Adrenal gland (tissue), 19 donors: ENCODE measurements at places on chromosomes 2 and 18. TPM values are rescaled to one million over a fixed set of nuclear protein-coding genes. Genes with fewer than 3 reads are reported as not detected.

Gene ABCG8
- 0.08 TPM for polyA plus RNA-seq

Gene PTCD3
- polyA plus RNA-seq = 120 TPM

Gene CHST9
- 0.18 TPM for polyA plus RNA-seq

Gene CFAP221
- polyA plus RNA-seq = 4.8 TPM

Gene GALR1
- polyA plus RNA-seq = 0.64 TPM

Gene PUM2
- polyA plus RNA-seq = 25.5 TPM

- no peaks in the 10 kb centered on the region for H3K36me3 ChIP-seq
- H3K27ac ChIP-seq = no peak overlapping the region
- H3K4me1 ChIP-seq = no peaks in the 10 kb centered on the region
- no peak overlapping the region for H3K4me3 ChIP-seq
- no peak for DNase-seq
- H3K27me3 ChIP-seq = no peaks in the 10 kb centered on the region
These were observed 248.6 kb upstream of the SIX2 start for GRCh38 chr2:45257820-45258219.

DNA sequence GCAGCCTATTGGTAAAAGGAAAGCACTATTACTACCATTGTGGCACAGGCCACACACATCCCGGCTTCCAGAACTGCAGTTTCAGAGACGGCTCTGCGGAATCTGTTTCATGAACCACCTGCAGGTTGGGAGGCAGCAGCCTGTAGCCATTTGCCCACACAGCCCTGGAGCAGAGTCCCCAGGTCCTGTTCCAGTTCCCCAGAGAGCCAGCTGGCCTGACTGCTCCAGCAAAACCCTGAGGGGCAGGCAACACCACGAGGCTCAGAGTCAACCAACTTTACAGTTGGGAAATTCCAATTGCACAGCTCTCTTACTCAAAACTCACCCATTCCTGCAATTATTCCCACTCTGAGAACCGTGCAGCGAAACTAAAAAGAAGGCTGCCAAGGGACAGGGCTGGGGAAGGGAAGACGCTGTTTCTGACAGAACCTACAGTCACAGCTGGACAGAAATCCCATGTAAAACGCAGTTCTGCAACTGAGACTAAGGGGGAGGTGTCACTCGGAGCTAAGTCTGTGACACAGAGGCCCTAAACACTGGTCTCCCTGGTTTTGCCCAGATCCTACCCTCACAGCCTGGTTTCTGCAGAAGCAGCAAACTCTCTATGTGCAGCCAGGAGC lies 219.4 kb downstream of the TMEM163 start:
- H3K27me3 ChIP-seq = no peaks in the 10 kb centered on the region
- no peaks in the 10 kb centered on the region for H3K36me3 ChIP-seq
- H3K4me1 ChIP-seq = no peaks in the 10 kb centered on the region

DNA sequence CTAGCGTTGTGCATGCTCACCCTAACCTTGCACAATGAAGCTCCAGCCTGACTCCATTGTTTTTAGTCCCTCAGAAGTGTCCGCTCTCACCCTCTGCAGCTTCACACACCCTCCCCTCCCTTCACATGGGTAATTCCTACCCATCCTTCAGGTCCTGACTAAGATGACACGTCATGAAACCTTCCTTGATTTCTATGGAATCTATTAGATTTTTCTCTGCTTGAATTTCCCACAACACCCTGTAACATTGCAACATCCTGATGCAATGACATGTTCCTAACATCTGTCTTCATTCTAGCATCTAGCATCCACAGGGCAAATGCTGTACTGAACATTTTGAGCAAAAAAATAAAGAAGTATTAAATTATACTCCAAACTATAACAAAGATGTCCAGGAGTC lies 77.0 kb upstream of the PID1 start:
- no peak overlapping the region for H3K4me3 ChIP-seq
- no peaks in the 10 kb centered on the region for H3K4me1 ChIP-seq
- no peak for DNase-seq
- no peaks in the 10 kb centered on the region for H3K36me3 ChIP-seq
- H3K27me3 ChIP-seq = no peaks in the 10 kb centered on the region

GRCh38 chr2:73070643-73071359 lies 711 bp downstream of the SFXN5 start:
- H3K4me1 ChIP-seq = peaks cover 21% of the 10 kb centered on the region
- H3K36me3 ChIP-seq = no peaks in the 10 kb centered on the region
- peak; percentile 43 for DNase-seq
- peak overlapping the region; percentile 61 for H3K4me3 ChIP-seq
- H3K27ac ChIP-seq = peak overlapping the region; percentile 88

DNA sequence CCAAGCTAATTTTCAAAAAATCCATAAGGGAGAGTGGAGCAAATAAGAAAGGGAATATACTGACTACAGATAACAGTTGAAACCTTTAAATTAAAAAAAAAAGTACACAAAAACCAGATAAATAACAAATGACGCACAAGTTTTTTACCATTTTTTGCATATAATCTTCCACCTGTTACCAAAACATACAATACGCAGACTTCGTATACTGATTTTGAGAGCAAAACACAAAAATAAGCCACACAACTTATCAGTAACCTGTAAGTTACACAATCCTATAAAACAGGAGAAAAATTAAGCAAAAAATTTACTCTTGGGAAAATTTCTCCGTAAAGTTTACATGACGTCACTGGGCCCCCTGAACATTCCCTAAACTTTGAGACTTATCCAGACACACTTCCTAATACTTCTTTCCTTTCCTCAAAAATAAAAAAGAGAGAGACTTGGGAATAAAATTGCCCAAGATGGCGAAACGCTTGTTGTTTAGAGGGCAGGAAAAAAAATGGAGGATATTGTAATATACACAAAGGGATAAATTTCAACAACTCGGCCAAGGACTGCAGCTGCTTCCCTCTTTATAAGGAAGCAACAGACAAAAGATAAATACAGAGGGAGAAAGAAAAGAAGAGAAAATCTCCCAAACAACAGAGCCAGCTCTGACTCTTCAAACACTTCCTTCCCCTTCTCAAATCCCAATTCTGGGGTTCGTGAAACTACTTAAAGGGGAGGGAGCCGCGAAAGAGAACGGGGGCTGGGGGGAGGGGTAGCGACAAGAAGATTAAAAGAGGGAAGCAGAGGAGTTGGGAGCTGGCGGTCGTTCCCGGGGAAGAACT lies 1.6 kb downstream of the BAZ2B start:
- H3K4me3 ChIP-seq = peak overlapping the region; percentile 84
- DNase-seq = no peak
- no peaks in the 10 kb centered on the region for H3K36me3 ChIP-seq
- H3K4me1 ChIP-seq = peaks cover 60% of the 10 kb centered on the region

GRCh38 chr2:216142540-216142939 lies 33.4 kb downstream of the XRCC5 start:
- H3K36me3 ChIP-seq = no peaks in the 10 kb centered on the region

- no peak overlapping the region for H3K27ac ChIP-seq
- no peaks in the 10 kb centered on the region for H3K27me3 ChIP-seq
- H3K4me3 ChIP-seq = no peak overlapping the region
- DNase-seq = no peak
- no peaks in the 10 kb centered on the region for H3K4me1 ChIP-seq
These were observed 9.6 kb upstream of the SCN9A start for GRCh38 chr2:166385313-166385712.

- no peak overlapping the region for H3K27ac ChIP-seq
- DNase-seq = no peak
- H3K27me3 ChIP-seq = no peaks in the 10 kb centered on the region
- H3K36me3 ChIP-seq = no peaks in the 10 kb centered on the region
These were observed 120.3 kb upstream of the UXS1 start for GRCh38 chr2:106314444-106314843.

DNA sequence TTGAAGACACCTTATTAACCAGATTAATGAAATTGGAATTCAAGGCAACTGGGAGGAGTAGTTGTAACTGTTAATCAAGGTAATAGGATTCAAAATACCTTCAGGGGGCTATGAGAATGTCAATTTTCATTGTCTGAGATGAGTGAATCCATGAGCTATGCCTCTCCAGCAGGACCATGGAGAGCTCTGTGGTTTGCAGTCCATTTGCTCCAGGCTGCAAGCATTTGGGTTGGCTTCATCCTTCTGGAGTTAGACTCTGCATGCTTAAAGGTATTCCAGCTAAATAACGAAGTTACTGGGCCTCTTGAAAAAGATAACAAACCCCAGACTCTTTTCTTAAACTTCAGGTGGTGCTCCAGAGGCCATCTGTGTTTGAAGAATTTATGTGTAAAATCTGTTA lies 207.1 kb upstream of the SLC8A1 start:
- H3K27me3 ChIP-seq = no peaks in the 10 kb centered on the region
- no peak overlapping the region for H3K4me3 ChIP-seq
- no peak for DNase-seq
- no peaks in the 10 kb centered on the region for H3K4me1 ChIP-seq
- no peak overlapping the region for H3K27ac ChIP-seq
- H3K36me3 ChIP-seq = no peaks in the 10 kb centered on the region

DNA sequence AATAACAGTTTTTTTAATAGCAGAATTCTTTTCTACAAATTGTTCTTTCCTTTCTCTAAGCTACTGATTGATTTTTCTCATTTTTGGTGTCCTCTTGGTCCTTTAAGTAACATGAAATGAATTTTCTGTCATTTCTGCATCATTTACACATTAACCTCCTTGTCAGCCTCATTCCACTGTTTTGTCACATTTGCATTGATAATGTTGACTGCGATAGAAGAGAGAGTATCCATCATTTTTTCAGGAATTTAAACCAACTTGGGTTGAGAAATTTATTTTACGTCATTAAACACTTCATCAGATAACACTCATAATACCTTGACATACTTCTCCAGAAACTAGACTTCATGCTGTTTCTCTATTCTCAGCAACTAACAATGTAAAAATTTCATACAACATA lies 422.2 kb downstream of the LRRTM4 start:
- no peak for DNase-seq
- H3K36me3 ChIP-seq = no peaks in the 10 kb centered on the region
- no peaks in the 10 kb centered on the region for H3K27me3 ChIP-seq

GRCh38 chr2:51995293-51995692 lies 963.4 kb upstream of the NRXN1 start:
- H3K4me1 ChIP-seq = no peaks in the 10 kb centered on the region
- no peaks in the 10 kb centered on the region for H3K27me3 ChIP-seq
- no peak overlapping the region for H3K4me3 ChIP-seq
- no peak for DNase-seq

- H3K4me1 ChIP-seq = no peaks in the 10 kb centered on the region
- no peak overlapping the region for H3K27ac ChIP-seq
- no peak overlapping the region for H3K4me3 ChIP-seq
- no peaks in the 10 kb centered on the region for H3K36me3 ChIP-seq
- no peak for DNase-seq
These were observed 9.4 kb downstream of the RAMP1 start for GRCh38 chr2:237868631-237869342.

GRCh38 chr18:22871809-22872525 lies 61.2 kb upstream of the RBBP8 start:
- H3K27me3 ChIP-seq = no peaks in the 10 kb centered on the region
- H3K4me1 ChIP-seq = peaks cover 7% of the 10 kb centered on the region
- H3K36me3 ChIP-seq = no peaks in the 10 kb centered on the region
- no peak for DNase-seq
- H3K27ac ChIP-seq = no peak overlapping the region

DNA sequence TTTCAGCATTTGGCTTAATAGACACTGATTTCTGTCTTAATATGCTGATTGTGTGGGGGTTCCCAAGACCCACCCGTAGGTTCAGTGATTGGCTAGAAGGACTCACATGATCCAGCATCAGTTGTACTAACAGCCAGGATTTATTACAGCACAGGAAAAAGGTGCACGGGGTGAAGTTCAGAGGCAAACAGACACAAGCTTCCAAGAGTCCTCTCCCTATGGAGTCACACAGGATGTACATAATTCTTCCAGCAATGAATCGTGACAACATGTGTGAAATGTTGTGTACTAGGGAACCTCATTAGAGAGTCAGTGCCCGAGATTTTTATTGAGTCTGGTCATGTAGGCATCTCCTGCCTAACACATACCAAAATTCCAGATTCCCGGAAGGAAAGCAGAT lies 52.8 kb downstream of the GALNT1 start:
- no peaks in the 10 kb centered on the region for H3K27me3 ChIP-seq
- H3K4me1 ChIP-seq = no peaks in the 10 kb centered on the region
- no peaks in the 10 kb centered on the region for H3K36me3 ChIP-seq
- no peak overlapping the region for H3K4me3 ChIP-seq
- DNase-seq = no peak
- H3K27ac ChIP-seq = no peak overlapping the region

DNA sequence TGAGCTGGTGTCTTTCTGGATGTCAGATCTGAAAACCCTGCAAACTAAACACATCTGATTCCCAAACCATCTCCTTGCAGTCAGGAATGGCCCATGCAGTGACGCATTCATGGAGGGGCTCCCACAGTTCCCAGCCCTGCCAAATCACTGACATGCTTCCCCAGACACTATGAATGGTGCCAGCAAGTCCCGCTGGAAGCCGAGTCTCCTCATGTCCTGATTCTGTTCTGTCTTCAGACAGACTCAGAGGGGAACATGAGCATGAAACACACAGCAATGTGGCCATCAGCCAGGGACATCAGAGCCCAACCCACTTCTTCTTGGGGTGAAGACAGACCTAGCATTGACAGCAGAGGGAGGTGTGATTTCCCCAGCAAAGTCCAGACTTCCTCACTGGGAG lies 83.7 kb downstream of the TTC32 start:
- DNase-seq = no peak
- H3K4me1 ChIP-seq = no peaks in the 10 kb centered on the region
- H3K36me3 ChIP-seq = no peaks in the 10 kb centered on the region
- H3K27ac ChIP-seq = no peak overlapping the region
- H3K27me3 ChIP-seq = no peaks in the 10 kb centered on the region

GRCh38 chr18:41145516-41145915 lies 809.5 kb upstream of the PIK3C3 start:
- H3K4me3 ChIP-seq = no peak overlapping the region
- no peaks in the 10 kb centered on the region for H3K4me1 ChIP-seq
- no peak overlapping the region for H3K27ac ChIP-seq

DNA sequence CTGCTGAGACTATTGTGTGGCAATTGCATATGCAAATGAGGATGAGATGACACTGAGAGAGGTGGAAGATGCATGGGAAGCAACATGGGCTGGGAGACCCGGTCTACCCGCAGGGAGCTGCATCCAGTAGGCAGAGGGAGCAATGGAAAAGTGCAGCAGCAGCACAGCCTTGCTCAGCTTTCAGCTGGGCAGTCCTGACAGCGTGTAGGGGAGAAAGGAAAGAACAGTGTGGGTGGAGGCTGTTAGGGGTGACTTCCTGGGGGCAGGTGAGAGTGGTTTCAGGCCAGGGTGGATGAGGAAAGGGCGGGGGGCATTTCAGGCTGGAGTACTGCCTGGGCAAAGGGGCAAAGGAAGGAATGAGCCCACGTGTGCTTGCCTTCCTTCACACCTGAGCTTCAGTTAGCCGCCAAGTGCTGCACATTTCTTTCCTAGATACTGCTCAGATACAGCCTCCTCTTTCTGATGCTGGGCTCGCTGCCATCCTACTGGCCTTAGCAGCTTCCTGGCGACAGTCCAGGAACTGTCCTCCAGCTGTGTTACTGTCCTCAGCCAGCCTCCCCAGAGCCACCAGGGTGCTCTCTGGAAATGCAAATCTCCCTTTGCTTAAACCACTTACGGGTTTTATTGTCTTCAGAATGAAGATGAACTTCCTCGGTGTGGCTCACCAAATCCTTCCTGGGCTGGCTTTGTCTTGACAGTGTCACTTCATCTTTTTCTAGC lies 276.3 kb downstream of the TSN start:
- DNase-seq = peak; percentile 27
- no peaks in the 10 kb centered on the region for H3K36me3 ChIP-seq
- H3K4me1 ChIP-seq = no peaks in the 10 kb centered on the region
- H3K27me3 ChIP-seq = no peaks in the 10 kb centered on the region
- H3K4me3 ChIP-seq = no peak overlapping the region

GRCh38 chr2:151771599-151772358 lies 37.5 kb upstream of the NEB start:
- H3K36me3 ChIP-seq = peaks cover 1% of the 10 kb centered on the region
- H3K27me3 ChIP-seq = no peaks in the 10 kb centered on the region
- H3K27ac ChIP-seq = no peak overlapping the region
- H3K4me1 ChIP-seq = peaks cover 5% of the 10 kb centered on the region
